ENCODE measurements at places on chromosomes 1 and 21. TPM values are rescaled to one million over a fixed set of nuclear protein-coding genes. Genes with fewer than 3 reads are reported as not detected.
A peak's percentile ranks its signal among the peaks of the same experiment; 100 is the strongest.

DNA sequence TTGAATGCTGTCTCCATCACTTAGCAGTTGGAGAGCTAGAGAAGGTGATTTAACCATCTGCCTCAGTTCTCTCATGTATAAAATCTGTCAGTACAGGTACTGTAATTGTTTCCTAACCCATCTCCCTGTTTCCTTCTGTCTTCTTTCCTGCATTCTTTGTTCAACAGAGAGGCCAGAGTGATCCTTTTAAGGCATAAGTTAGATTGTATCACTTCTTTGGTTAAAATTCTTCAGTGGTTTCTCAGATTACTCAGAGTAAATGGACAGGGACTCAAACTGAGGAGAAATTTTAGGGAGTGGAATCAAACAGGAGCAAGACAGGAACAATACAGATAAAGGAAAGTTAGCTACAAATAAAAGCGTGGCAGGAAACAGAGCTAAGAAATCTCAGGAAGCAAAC, 45.2 kb upstream of the SSX2IP start:
- DNase-seq: no peak

DNA sequence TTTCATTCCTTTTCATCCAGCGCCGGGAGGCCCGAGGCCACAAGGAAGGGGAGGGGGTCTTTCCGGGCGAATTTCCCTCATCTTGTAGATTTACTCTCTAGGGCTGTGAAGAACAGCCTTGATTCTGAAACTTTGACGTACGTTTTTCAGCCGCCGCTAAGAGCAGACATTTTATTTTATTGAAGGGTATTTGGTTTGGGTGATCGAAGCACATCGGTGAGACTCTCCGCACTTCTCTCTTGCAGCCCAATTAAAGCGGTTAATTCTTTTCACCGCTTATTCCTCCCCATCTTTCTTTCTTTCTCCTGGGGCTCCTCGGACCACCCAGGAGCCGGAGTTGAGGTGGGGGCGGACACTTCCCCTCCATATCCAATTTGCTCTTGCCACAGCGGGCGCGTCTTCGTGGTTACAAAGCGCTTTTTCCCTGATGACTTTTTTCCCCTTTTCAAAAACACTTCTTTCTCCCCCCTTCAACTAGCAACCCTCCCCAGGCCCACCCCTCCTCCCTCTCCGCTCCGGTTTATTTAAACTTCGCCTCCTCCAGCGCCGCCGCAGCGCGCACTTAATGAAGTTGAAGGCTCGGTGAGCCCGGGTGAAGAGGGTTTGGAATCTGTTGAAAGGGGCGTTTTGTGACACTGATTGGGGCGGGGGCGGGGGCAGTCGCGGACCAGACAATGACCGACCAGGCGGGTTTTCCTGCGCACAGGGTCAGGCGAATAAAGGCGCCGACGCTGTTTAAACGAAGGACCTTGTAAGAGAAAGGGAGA, 5.9 kb downstream of the FOXD2 start:
- no peak for DNase-seq

DNA sequence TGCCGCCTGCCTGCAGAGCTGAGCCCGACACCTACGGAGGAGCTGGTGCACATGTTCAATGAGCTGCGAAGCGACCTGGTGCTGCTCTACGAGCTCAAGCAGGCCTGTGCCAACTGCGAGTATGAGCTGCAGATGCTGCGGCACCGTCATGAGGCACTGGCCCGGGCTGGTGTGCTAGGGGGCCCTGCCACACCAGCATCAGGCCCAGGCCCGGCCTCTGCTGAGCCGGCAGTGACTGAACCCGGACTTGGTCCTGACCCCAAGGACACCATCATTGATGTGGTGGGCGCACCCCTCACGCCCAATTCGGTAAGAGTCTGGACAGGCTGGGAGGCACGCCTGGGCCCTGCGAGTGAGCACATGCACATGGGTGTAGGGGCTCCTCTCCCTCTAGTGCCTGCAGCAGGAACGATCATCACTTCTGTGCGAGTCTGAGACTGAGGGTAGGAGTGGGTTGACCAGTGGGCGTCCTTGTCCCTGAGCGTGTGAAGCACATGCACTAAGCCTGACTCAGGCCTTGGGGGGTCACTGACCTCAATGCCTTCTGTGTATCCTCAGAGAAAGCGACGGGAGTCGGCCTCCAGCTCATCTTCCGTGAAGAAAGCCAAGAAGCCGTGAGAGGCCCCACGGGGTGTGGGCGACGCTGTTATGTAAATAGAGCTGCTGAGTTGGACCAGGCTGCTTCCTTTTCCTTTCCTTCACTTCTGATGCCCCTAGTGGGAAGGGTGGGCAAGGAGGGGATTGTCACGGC, 6.9 kb downstream of the DMAP1 start:
- DNase-seq: no peak

The ZNF695 gene
- polyA plus RNA-seq: not detected

The CELA2A gene
- 0.20 TPM for polyA plus RNA-seq

The EGLN1 gene
- polyA plus RNA-seq: 4.5 TPM

GRCh38 chr1:42164551-42165420, at the start of gene GUCA2A:
TSS of gene GUCA2A (minus strand) at chr1:42164745. CDS start at chr1:42164712, 33 bp downstream.
- no peak for DNase-seq

- DNase-seq: no peak
Measured at GRCh38 chr1:201556841-201557571, 18.1 kb downstream of the NAV1 start.

DNA sequence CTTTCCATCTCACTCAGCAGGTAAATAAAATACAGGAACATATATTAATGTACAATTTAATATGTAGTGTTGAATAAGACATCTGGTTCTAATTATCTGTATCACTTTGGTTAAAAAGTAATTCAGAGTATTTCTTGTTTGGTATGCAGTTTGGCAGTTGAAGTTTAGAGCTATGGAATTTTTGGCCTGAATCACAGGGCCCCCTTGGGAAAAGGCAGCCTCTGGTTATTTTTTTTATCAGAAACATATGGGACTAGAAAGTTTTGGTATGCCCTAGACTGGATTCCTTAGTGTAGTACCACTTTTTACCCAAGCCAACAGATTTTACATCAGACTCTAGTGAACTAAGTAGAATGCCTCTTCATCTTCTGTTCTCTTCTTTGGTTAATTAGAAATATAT, 26.4 kb downstream of the CNST start:
- no peak for DNase-seq

GRCh38 chr1:58035523-58035922, 511.0 kb downstream of the OMA1 start:
- no peak for DNase-seq

GRCh38 chr1:154352581-154353459, 27.5 kb downstream of the ATP8B2 start:
- peak; percentile 50 for DNase-seq

The COL6A2 gene
- 234 TPM for polyA plus RNA-seq

- no peak for DNase-seq
Measured at GRCh38 chr1:2561898-2562895, 6.0 kb downstream of the TNFRSF14 start.

GRCh38 chr1:159008744-159009188, 941 bp upstream of the IFI16 start:
- DNase-seq: no peak

The ENSA gene
- 184 TPM for polyA plus RNA-seq

The SPRR2F gene
- not detected for polyA plus RNA-seq

The XPR1 gene
- polyA plus RNA-seq: 14.7 TPM

DNA sequence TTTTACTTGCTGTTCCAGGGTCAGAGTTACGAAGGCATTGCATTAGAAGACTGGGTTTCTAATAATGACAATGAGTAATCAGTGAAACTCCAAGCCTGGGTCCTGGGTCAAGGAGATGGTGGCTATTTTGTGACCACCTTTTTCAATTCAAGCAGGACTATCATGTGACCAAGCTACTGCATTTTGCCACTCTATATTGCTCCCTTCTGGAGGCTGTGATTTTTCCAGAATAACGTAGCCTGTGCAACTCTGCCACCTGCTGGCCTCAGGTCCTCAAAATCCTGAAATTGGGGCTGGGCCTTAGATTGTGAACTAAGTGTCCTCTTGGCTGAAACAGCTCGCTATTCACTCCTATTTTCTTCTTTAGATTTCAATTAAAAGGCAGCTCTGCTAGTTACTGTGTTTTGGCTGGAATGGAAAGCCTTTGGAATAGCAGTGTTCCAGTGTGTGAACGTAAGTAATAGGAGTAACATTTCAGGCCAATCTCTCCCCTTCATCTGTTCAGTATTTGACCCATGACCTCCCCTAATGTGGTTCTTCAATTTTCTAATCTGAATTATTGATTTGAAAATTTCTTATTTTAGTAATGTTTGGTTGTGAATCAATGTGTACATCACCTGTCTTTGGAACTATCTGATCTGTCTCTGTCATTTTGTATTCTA, 52.9 kb upstream of the CD46 start:
- peak; percentile 65 for DNase-seq

The TUFT1 gene
- polyA plus RNA-seq: 5.6 TPM

- no peak for DNase-seq
Measured at GRCh38 chr1:152034324-152034653, 2.5 kb downstream of the S100A11 start.

- no peak for DNase-seq
Measured at GRCh38 chr1:225471453-225472301, 43.8 kb upstream of the LBR start.

The C1orf116 gene
- polyA plus RNA-seq: 27.7 TPM

- no peak for DNase-seq
Measured at GRCh38 chr21:20108976-20109540, 889.2 kb upstream of the NCAM2 start.

DNA sequence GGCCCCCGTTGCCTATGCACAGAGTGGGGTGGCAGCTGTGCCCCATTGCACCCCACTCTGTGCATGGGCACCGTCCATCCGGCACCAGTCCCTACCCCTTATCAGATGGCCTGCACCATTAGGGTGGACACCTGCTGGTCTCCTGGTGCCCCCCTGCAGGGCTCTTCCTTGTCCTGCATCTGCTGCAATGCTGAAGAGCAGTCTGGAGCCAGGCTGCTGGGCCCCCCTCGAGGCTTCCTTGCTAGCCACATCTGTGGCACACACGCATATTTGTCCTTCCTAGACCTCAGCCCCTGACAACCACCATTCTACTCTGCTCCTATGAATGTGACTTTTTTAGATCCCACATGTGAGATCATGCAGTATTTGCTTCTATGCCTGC, 56.4 kb downstream of the COL18A1 start:
- no peak for DNase-seq

- no peak for DNase-seq
Measured at GRCh38 chr1:201692555-201693394, 136.2 kb upstream of the IPO9 start.

DNA sequence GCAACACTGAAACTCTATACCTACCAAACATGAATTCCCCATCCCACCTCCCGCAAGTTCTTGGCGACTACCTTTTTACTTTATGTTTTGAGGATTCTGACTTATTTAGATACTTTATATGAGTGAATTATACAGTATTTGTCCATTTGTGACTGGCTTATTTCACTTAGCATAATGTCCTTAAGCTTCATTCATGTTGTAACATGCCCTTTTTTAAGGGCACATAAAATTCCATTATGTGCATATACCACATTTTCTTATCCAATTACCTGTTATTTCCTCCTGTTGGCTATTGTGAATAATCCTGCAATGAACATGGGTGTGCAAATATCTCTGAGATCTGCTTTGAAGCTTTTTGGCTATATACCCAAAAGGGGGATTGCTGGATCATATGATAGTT, 22.0 kb upstream of the CHIT1 start:
- DNase-seq: no peak

DNA sequence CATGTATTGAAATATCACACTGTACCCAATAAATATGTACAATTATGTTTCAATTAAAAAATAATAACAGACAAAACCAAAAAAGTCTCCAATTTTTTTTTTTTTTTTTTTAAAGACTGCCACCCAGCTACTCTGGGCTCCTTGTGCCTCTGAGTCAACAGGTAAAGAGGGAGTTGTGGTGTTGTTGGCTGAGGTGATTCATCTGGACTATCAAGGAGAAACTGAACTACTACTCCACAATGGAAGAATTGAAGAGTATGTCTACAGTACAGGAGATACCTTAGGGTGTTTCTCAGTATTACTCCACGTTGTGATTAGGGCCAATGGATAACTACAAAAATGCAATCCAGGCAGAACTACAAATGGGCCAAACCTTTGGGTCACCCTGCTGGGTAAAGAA, 67.9 kb downstream of the SCMH1 start:
- DNase-seq: no peak

The C1orf87 gene
- polyA plus RNA-seq: 5.0 TPM

The C1orf53 gene
- 6.7 TPM for polyA plus RNA-seq

The MMEL1 gene
- 8.4 TPM for polyA plus RNA-seq

DNA sequence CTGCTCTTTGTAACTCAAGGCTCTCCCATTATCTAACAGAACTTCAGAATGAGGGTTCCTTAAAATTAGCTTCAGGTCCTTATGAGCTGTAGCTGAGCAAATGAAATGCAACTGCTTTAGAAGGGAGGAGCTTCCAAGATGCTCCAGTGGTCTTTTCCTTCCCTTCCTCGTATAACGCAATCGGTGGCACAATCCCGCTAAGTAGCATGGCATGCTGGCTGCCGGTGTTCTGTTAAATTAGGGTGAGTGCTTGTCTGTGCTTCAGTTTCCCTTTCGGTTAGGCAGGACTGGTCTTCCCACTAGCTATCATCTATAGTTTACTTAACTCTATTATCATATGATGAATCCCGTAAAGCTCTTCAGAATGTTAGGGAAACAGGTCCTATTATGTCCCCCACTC, 917 bp downstream of the KIAA0040 start:
- DNase-seq: no peak

The FYB2 gene
- polyA plus RNA-seq: 0.93 TPM

The SERPINC1 gene
- 0.08 TPM for polyA plus RNA-seq

DNA sequence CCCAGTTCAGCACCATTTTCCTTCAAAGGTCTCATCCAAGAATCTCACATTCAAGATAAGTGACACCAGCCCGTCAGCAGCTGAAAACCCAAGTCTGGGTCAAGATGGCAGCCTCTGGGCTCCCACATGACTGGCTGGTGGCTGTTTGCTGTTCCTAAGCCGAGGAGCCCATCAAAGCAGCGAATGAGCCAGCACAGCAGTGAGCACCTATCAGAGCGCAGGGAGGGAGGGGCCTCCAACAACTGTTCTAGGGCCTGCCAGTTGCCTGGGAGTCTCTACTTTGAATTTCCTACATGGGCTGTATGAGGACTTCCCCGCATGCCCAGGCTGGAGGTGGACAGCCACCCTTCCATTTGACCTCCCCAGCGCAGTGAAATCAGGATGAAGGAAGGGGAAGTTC, 102.7 kb downstream of the ADARB1 start:
- DNase-seq: no peak

Measured in lung (tissue), 17 donors.